ENCODE measurements at places on chromosomes 6 and 20. TPM values are rescaled to one million over a fixed set of nuclear protein-coding genes. Genes with fewer than 3 reads are reported as not detected.

DNA sequence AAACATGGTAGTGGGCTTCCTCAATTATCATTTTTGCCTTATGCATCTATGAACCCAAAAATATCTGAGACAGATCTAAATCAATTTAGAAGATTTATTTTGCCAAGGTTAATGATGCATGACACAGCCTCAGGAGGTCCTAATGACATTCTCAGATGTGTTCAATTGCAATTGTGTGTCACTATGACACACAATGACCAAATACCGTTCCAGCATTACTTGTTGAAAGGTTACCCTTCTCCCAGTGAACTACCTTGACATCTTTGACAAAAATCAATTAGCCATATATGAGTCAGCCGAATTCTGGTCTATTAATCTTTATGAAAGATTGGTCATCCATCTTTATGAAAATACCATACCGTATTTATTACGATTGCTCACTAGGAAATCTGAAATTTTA, 592.5 kb upstream of the GJE1 start:
- DNase-seq: peak; percentile 23

Gene NUS1
- total RNA-seq: 15.5 TPM

DNA sequence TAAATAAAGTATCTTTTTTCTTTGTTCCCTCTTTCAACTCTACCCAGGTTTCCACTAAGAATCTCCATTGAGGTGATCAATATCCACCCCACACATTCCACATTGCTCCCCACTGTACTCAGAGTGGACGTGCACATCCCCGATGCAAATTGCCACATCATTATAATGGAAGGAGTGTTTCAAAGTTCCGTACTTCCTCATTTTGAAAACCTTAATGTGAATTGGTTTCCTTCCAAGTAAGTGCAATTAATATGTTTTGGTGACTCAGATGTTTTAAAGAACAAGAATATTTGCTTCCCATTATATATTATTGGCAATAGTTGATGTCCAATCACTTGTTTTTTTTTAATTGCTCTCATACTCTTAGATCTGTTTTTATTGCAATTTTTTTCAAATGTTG, 463.6 kb downstream of the HACE1 start:
- DNase-seq: no peak

DNA sequence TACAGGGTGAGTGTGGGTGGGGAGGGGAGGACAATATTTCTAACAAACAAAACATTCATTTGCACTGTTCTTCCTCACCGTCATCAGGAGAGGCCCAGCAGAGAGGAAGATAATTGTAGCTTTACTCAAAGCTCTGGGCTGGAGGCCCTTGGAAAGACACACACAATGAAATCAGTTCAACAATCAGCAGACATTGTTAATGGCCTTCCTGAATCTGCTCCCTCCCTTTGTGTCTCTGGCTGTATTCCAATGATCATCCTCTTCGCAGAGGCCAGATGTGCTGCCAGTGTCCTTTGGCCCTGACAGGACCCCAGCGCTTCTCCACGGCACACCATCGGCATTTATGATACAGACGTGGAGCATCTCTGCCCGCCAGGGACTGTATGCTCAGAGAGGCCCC, 44.6 kb upstream of the LRFN2 start:
- no peak for DNase-seq

- no peak for DNase-seq
Measured at GRCh38 chr6:6569811-6570164, 18.7 kb upstream of the LY86 start.

- DNase-seq: no peak
Measured at GRCh38 chr20:12962895-12963294, 45.9 kb upstream of the SPTLC3 start.

DNA sequence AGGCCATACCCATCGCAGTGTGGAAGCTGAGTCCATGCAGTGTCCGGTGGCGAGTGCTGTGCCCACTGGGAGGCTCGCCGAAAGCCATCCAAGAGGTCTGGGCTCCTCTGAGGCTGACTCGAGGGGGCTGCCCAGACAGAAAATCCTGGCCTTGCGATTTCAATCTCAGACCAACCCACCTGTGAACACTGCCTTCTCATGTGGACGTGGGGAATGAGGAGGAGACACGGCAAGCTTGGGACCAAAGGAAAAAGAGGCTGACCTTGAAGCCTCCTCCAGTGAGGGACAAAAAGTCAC, 157.2 kb upstream of the AFDN start:
- DNase-seq: no peak

DNA sequence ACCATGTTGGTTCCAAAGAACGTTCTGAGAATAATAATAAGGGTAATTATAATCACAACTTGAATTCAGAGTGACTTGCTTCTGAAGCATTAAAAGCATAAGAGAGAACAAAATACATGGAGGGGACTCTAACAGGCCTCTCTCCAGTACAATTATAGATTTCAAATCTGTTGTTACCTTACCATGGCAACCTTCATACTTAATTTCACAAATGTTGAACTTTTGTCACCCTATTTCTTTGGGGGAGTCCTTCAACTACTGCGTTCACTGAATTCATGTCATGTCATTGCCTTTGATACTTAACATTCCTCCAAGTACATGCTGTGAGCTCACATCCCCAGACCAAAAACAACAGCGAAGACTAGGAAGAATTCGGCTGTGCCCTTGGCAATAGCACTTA, 104.0 kb downstream of the MKKS start:
- no peak for DNase-seq

Gene TRIM15
- 0.86 TPM for total RNA-seq

Gene TFAP2C
- total RNA-seq: 7.7 TPM

Gene CDKAL1
- total RNA-seq: 31.8 TPM

Gene ADAM33
- total RNA-seq: not detected

DNA sequence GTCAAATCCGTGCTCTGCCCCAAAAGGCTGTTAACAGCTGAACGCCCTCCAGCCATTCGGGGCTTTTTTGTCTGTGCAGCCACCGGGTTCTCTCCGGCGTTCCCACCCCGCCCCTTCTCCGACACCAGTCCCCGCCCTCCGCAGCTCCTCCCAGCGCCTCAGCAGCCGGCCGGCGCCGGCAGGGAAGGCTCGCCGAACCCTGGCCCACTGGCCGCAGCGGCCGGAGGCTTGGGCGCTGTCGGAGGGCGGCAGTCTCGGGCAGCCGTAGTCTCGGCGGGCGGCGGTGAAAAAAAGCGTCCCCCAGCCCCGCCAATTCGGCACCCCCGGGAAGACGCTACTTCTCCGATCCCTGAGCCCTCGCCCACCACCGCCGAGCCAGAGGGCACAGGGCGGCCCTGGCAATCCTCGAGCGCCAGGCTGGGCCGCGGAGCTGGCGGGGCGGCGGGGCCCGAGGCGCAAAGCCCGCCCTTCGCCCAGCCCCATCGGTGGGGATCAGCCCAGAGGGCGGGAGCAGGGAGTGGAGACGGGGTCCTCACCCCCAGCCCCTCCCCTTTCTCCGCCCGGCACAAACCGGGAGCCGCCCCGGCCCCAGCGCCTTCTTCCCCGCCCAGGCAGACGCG, at the start of gene SESN1:
TSS of gene SESN1 (minus strand) at position 431 of the 620 bp plus-strand sequence. CDS start 773 bp downstream, outside the sequence.
- DNase-seq: peak; percentile 99

GRCh38 chr6:138518054-138518453, 18.8 kb upstream of the NHSL1 start:
- DNase-seq: no peak

Data from Daoy (cell line).